ENCODE measurements at places on chromosomes 16 and 17.
A peak's percentile ranks its signal among the peaks of the same experiment; 100 is the strongest.

GRCh38 chr17:10652984-10653659 lies 4.0 kb downstream of the MYH3 start:
- DNase-seq, result peak; percentile 21

- no peak for DNase-seq
Measured at GRCh38 chr16:50835358-50836060, 93.6 kb downstream of the CYLD start.

DNA sequence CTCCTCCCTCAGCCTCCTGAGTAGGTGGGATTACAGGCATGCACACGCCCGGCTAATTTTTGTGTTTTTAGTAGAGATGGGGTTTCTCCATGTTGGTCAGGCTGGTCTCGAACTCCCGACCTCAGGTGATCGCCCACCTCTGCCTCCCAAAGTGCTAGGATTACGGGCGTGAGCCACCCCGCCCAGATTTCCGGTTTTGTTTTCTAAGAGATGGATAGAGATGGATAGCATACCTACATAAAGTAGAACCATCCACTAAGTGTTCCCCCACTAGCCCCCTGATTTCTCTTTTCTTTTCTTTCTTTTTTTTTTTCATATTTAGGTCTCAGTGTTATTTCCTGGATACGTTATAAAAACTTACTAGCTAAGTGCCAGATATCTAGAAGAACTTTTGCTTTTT lies 2.0 kb downstream of the WSB1 start:
- peak; percentile 30 for DNase-seq

- peak; percentile 82 for DNase-seq
Measured at GRCh38 chr17:3710951-3711383, 12.7 kb upstream of the HASPIN start.

GRCh38 chr16:25798065-25798464 lies 106.3 kb downstream of the HS3ST4 start:
- DNase-seq, result no peak

- DNase-seq, result no peak
Measured at GRCh38 chr17:45016237-45016636, 35.2 kb downstream of the DCAKD start.

DNA sequence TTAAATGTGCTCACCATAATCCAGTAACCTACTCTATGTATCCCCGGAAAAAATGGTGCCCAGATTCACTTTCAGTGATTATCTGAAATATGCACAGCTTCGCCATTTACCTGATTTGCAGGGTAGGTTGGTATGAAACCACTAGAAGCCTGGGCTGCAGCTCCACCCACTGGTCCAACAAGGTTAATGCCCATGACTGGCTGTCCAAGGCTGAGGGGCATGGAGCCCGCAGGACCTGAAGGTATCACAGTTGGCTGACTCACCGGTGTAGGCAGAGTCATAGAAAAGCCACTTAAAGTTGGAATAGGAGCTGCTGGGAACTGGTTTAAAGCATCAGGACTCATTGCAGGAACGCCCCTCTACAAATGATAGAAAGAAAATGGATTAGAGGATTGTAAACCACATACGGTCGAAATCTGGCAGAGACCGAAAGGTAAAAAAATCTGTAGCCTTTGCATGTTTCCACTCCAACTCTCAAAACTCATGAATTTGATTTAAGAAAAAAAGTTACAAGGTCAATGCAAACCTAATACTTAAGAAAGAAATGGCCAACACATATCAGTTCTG lies 38.6 kb downstream of the SYNRG start:
- peak; percentile 59 for DNase-seq

- no peak for DNase-seq
Measured at GRCh38 chr16:48969611-48970010, 312.0 kb downstream of the CBLN1 start.

DNA sequence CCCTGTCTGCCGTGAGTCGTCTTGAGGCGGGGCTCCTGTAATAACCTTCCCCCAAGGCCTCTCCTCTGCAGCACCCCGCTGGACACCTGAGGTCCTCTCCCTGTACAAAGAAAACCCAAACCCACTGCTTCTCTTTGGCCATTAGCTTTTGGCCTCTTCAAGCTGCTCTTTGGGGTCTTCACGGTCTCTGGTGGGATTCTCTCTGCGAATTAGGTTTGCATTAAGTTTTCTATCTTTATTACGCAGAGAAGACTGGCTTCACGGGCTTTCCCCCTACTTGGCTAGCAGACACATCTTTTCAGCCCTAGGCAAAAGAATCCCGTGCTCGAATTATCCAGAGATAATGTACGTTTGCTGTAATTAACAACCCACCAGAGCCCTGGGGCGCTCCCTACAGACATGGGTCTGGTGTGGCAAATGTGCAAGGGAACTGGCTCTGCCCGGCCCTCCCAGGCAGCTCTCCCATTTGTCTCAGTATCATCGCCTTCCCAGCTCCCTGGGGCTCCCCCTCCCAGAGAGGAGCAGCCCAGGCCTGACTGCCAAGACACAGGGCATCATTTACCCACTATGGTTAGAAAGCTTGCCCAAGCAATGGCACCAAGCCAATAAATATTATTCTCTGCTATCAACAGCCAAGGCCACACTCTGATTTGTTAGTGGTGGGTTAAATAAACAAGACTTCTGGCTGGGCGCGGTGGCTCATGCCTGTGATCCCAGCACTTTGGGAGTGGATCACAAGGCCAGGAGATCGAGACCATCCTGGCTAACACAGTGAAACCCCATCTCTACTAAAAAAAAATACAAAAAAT lies 24.7 kb upstream of the KLHDC4 start:
- no peak for DNase-seq

DNA sequence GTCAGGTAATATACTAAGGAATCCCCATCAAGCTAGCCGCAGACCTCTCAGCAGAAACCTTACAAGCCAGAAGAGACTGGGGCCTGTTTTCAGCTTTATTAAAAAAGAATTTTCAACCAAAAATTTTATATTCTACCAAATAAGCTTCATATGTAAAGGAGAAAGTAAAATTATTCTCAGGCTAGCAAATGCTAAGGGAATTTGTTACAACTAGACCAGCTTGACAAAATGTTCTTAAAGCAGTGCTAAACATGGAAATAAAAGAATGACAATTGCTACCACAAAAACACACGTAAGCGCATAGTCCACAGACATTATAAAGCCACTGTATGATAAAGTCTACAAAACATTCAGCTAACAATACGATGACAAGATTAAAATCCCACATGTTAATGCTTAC lies 449.4 kb upstream of the MON1B start:
- DNase-seq, result no peak

DNA sequence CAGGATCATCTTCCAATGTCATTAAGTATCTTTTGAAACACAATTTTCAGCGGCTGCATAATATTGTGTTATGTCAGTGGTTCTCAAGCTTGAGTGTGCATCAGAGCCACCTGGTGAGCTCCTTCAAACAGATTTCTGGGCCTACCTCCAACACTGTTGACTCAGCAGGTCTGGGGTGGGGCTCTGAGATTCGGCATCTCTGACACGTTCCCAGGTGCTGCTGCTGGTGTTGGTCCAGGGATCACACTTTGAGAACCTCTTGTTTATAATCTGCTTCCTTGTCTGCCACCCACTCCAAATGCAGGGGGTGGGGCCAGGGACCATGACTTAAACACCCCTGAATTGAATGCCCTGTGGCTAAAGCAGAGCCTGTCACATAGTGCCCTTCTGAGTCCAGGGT lies 73.8 kb upstream of the HNF1B start:
- no peak for DNase-seq

- DNase-seq, result no peak
Measured at GRCh38 chr16:57125376-57125775, 33.0 kb downstream of the CPNE2 start.

DNA sequence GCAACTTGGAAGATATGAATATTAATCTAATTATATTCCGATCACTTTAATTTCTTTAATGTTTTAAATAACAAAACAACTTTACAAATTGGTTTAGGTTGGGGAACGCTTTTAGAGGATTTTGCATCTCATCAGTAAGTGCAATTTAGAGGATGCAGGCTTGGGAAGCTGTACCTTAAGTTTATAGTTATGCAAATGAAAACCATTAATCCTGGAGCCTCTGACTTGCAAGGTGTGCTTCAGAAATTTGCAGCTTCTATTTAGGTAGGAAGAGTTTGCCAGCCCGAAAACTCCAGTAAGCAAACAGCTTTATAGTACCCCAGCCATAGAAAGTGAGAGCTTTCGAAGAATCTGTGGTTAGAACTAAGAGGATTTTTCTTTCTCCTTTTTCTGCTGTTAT lies 547.0 kb downstream of the MAF start:
- no peak for DNase-seq

DNA sequence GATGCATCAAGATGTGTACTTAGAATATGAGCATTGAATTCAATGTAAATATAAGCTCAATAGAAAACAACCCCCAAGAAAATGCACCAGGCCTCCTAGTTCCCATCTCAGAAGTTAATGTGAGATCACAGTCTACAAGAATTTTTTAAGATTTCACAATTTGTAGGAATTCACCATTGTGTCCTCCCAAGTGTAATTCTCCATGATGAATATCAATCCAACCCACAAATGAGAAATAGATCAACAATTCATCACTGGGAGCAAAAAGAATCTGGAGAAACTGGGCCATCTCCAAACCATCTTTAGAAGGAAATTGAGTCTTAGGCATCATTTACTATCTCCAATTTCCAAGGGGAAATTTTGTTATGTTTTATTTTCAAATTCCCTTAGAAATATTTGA lies 310.5 kb upstream of the GOT2 start:
- DNase-seq, result no peak

GRCh38 chr16:59013930-59014329 lies 279.8 kb upstream of the GOT2 start:
- DNase-seq, result no peak

GRCh38 chr17:49069585-49070273 lies 62.8 kb upstream of the B4GALNT2 start:
- peak; percentile 54 for DNase-seq

DNA sequence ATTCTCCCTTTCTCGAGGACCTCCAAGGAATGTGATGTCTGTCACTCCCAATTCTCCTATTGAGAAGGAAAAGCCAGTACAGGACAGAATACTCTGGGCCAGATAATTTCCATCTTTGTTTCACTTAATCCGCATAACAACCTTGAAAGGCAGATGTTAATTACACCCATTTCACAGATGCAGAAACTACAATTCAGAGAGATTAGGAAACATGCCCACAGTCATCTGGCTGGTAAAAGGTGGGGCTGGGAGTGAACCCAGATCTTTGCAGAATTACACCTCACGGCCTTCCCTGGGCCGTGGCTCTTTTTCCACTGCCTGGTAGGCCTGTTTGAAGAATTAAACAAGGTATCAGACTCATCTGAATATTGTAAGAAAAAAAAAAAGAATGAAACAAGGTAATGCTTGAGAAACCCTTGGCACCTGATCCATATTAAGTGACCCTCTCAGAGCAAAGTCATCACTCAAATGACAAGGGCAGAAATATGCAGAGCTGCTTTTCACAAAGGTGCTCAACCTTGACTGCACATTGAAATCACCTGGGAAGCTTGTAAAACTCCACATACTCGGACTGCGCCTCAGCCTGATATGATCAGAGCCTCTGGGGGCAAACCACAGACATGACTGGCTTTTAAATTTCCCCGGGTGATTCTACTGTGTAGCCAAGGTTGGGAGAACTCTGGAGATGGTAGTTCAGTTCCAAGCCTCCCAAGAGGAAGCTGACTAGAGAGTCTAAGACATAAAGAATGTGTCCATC lies 16.6 kb upstream of the G6PC1 start:
- DNase-seq, result no peak

- no peak for DNase-seq
Measured at GRCh38 chr17:82926716-82927115, 86.9 kb upstream of the ZNF750 start.

DNA sequence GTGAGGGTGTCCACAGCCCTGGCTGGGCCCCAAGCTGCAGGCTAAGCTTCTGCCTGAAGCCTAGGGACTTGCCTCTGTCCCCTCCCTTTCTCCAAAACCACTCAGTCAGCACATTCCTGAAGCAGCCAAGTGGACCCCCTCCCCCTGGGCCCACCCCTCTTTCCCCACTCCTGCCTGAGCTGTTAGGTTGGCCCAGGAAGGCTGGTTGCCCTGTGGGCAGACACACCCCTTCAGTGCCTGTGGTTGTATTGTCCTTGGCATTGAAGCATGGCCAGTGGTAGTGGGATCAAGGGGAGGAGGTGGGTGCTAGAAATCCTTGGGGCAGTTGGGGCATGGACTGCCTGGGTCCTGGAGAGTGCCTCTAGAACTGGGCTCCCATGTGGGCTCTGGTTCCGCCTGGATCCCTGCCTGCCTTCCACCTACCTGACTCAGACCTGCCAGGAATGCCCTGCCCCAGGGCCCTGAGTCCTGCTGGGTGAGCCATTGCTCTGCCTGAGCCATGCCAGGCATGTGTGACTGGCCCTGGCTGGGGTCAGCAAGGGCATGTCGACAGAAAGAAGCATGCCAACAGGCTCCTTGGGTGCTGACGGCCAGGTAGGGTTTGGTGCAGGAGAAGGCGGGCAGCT lies 2.1 kb downstream of the TRAF4 start:
- no peak for DNase-seq

GRCh38 chr16:15509593-15510535 lies 75.5 kb downstream of the BMERB1 start:
- no peak for DNase-seq

GRCh38 chr17:76268991-76269981 lies 4.1 kb downstream of the UBALD2 start:
- no peak for DNase-seq

DNA sequence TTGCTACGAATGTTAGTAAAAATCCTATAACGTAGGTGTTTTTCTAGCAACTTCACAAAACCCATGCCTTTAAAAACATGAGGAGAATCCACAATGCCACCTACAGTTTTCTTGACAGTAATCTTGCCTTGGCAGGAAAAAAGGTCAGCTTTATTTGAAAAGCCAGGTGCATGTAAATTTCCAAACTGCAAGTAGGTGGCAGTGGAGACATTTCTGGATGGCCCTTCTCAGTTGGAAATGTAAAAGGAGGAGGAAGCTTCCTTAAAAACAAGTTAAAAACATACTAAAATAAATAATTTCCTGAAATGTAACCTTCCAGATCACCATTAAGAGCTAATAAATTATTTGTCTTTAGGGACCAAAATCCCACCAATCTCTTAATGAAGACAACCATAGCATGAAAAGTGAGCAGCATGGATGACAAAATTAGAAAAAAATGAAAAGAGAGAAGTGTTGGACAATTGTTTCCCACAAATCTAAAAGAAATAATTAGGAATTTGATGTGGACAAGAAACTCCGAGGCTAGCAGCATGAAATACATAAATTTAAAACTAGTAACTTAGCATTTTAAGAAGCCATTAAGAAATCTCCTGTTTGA lies 152.2 kb downstream of the SNX11 start:
- DNase-seq, result peak; percentile 57

- DNase-seq, result peak; percentile 42
Measured at GRCh38 chr17:38510421-38511149, 82.3 kb downstream of the ARHGAP23 start.

- DNase-seq, result peak; percentile 67
Measured at GRCh38 chr17:41464682-41465081, 2.5 kb downstream of the KRT32 start.

DNA sequence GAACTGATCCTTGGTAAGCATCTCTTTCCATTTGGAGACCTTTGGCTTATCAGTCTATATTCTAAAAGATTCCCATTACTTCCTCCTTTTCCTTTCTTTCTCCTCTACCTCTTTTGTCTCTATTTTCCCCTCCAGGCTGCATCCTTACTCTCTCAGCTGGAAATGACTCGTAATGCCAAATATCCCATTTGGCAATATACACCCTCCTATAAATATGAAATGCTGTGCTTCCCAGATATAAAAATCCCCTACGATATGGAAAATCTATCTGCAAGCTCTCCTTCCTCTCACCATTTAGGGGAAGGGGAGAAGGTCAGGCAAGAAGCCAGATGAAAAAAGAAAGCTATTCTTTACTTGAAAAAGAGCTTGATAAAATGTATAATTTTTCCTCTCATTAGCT lies 39.9 kb downstream of the XPO6 start:
- no peak for DNase-seq
